ENCODE measurements at places on chromosomes 5 and 9.

- DNase-seq = no peak
Measured at GRCh38 chr9:9752722-9753121, 860.1 kb downstream of the PTPRD start.

- no peak for DNase-seq
Measured at GRCh38 chr9:23537192-23538066, 288.6 kb downstream of the ELAVL2 start.

- no peak for DNase-seq
Measured at GRCh38 chr5:96640696-96641095, 21.5 kb upstream of the CAST start.

DNA sequence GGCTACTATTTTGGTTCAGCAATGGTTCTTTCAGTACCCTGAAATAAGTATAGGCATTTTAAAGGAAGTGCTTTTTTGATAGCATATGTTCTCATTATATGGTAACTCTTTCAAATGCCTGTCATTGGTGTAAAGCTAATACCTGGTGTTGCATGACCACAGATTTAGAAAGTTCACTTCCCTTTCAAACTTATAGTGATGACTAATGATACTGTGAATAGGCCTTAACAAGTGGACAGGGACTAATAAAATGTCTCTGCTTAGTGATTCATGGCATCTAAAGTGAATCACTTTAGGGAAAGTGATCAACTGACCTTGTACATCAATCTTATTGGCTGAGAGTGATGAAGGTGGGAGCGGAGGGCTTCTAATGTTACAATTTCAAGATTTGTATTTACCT is 21.6 kb downstream of the MRPL22 start:
- DNase-seq = no peak

- no peak for DNase-seq
Measured at GRCh38 chr5:10485897-10486296, 44.2 kb downstream of the ROPN1L start.

DNA sequence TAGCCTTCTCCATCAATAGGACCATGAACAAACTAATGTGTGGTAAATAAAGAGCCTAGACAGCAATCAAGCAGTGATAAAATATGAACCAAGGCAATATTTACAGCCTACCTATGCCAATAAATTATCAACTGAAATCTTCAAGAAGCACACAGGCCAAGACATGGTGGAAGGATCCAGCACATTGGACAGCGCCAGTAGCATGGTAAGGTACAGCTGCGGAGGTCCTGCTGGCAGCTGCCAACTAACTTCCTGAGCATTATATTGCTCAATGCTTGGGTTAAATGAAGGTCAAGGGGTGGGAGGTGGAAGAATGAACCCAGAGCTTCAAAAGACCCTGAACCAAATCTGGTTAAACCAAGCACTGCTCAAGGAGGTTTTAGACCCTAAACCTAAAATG is 16.5 kb upstream of the SPDL1 start:
- no peak for DNase-seq

GRCh38 chr5:168654211-168654721 is 75.1 kb upstream of the PANK3 start:
- no peak for DNase-seq

DNA sequence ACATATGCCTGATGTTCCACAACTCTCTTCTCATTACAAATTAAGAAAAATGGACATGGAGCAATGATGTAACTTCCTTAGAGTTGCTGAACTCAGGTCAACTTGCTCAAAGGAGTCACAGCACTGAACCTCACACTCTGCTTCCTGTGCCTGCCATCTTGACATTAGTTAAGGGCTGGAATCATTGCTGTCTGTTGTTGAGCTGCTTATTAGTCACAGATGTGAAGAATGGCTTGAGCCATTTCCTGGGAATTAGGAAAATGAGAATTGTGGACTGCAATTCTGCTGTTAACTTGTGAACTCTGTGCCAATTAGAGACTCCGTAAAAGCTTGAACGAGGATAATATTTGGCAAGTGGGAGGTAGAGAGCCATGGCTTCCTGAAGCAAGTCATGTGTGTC is 212.0 kb downstream of the ADAMTS12 start:
- DNase-seq = no peak
